ACHN (cell line): ENCODE measurements at places on chromosomes 1 and 21.
A peak's percentile ranks its signal among the peaks of the same experiment; 100 is the strongest.

- DNase-seq = no peak
These were observed 135.5 kb upstream of the GRIK3 start for GRCh38 chr1:37169743-37170275.

- DNase-seq = peak; percentile 48
These were observed 3.9 kb downstream of the NEGR1 start for GRCh38 chr1:72278461-72278860.

- peak; percentile 17 for DNase-seq
These were observed 33.9 kb upstream of the GPR25 start for GRCh38 chr1:200838676-200839445.

GRCh38 chr1:47403321-47403910, 12.7 kb upstream of the FOXE3 start:
- DNase-seq = no peak

DNA sequence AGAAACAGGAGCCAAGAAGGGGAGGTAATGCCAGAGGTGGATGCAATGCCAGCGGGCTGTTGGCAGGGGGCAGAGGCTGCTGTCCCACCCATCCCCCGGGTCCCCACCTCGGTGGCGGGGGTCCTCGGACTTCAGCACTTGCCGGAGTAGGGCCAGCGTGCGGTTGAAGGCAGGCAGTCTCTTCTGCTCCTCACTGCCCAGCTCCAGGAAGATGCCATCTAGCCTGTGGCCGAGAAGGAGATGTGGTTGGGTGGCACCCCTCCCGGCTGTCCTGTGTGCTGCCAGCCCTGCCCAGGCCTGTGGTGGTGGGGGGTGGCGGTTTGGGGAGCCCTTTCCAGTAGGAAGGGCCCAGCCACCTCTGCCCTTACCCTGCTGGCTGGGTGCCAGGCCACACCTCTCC, 13.5 kb downstream of the TTC22 start:
- no peak for DNase-seq
